ENCODE measurements at places on chromosomes 11 and 22.

DNA sequence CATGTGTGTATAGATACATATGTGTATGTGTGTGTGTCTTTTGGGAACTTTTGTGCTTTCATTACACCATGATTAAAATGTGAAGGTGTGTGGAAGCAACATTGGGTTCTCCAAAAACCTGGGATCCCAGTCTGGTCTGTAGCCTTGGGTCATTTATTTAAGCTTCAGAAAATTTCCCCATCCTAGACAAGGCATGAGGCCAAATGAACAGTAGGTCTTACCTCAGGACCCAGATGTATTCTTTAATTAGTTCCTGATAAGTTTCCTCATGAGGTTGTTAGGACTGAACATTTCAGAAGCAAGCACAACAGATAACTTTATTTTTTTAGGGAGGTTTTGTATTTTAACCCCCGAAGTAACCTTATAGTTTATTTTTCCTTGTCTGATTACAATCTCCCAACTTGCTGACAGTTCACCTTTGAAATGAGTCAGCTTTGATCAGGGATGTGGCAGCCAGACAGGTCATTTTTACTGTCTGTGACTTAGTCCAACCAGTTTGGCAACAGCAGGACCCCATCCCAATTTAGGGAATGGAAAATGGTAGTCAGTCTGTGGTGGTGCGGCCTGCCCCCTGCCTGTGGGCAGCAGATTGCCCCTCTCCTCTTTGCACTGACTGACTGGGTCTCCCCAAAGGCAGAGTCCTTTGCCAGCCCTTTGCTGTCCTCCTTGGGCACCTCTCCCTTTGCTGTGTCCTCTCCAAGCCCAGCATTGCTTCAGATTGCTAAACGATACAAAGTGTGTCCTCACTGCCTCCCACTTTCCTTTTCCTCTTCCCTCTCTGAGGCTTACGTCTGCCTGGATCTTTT lies 88.3 kb downstream of the NAV2 start:
- DNase-seq: no peak

GRCh38 chr11:107018219-107018901 lies at the start of gene GUCY1A2:
TSS of gene GUCY1A2 (minus strand) at chr11:107018476. CDS start at chr11:107018055, 421 bp downstream.
- DNase-seq: peak; percentile 15

GRCh38 chr22:50258361-50259292 lies 2.9 kb downstream of the MAPK12 start:
- no peak for DNase-seq

DNA sequence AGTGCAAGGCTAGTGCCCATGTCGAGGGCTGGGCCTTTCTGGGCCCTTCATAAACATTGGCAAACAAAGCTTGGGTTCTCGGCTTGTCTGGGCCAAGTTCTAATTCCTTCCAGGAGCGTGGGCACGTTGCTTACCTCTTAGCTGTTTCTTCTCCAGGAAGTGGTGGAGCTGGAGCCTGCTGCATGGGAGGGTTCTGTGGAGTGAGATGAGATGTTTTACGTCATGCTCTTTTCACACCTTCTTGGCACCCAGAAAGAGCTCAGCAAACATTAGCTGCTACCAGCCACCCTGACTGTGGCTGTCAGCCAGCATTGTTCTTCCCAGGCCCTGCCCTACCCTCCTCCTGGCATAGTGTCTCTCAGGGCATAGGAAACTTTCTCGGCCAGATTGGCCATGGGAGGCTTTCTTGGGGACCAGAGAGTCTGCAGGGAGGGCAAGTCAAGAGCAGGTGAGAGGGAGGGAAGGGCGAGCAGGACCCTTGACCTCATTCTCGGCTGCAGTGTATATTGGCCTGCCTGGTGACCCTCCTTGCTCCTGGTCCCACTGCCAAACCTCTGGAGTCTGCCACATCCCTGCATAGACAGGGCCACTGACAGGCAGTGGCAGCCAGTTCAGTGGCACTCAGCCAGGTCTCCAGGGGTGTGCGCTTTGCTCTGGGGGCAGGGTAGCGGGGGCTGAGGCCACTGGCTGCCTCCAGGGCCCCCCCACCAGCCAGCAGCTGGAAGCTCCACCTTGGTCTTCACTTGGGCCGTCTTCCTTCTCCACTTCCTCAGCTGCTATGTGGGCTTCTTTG lies 98.8 kb downstream of the BCR start:
- DNase-seq: no peak

DNA sequence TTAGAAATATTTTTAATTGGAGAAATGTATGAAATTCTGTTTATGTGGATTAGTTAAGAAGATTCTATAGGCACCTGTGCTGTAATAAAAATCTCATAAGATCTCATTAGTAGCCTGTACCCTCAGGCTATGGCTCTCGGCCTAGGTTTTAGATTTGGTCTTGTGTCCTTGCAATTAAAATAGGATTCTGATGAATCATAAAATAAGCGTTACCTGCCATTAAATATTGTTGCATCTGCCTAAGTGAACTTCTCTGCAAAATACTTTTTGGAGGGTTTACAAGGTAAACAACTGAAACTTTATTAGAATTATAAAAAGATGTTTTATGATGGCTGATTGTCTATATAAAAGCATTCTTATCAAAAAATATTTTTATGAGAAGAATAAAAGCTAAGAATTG lies 804.1 kb upstream of the ANO3 start:
- no peak for DNase-seq

DNA sequence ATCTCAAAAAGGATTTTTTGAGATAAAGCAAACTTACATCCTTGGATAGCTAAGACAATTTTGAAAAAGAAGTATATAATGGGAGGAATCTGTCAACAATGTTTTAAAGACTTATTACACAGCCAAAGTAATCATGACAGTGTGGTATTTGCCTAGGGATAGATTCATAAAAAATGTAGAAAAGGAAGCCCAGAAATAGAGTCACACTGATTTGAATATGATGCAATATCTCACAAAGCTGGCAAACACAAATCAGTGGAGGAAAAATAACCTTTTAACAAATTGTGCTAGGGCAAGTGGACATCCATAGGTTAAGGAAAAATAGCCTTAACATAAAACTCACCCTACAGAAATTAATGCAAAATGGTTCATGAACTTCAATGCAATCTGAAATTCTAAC lies 6.0 kb downstream of the XKR3 start:
- no peak for DNase-seq

DNA sequence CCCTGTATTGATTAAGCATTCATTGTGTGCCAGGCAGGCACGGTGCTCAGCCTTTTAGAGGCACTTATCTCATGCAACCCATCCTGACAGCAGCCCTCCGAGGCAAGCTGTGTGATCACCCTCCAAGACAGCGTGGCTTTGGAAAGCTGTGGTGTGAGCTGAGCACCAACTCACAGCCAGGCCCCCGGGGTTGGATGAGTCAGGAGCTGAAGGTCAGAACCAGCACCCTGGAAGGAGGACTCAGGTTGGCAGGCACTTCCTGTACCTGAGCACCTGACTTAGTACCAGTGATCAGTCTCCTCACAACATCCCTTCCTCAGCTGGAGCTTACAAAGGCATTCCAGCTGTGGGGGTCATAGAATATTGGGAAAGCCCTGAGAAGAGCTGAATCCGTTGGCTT lies 9.0 kb downstream of the PATZ1 start:
- no peak for DNase-seq

DNA sequence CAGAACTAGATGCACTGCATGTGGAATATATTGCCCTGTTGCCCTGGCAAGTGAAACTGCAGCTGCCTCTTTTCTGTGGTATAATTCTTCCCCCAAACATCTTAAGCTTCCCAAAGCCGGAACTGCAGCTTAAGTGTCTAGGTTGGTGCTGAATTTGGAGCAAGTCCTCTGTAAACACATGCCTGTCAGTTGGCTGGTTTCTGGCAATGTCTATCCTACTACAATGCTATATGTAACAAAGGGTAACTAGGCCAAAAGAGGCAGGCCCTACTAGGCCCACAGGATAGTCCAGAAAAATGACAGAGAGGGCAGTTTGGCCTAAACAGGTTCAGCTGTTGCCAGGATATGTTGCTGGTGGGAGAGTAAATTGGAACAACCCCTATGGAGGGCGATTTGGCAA lies 27.9 kb downstream of the ASCC2 start:
- no peak for DNase-seq

DNA sequence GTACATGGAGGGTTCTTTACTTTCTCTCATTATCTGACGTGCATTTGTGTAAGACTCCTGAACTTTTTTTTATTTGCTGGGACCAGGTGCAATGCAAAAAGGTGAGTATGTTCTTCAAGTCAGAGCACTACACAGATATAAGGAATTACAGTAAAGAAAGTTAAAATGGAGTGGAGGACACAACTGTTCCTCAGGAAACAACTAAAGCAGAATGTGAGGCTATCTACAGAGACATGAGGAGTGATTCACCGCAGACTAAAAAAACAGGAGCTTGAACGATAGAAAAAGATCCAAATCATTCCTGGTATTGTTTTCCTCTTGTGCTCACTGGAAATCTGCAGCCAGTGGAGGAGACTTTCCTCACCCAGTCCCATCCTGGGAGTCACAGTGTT lies 106.2 kb downstream of the ABTB2 start:
- no peak for DNase-seq

DNA sequence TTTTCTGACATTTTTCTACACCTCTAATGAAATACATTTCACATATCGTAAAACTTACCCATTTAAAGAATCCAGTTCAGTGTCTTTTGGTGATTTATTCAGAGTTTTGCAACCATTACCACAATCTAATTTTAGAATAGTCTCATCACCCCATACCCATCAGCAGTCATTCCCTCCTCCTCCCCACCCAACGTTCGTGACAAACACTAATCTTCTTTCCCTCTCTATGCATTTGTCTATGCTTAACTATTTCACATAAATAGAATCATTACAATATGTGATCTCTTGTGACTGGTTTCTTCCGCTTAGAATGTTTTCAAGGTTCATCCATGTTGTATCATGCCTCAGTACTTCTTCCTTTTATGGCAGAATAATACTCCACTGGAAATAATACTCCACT lies 9.5 kb downstream of the TTC28 start:
- no peak for DNase-seq

- DNase-seq: no peak
These were observed 27.1 kb downstream of the PDGFD start for GRCh38 chr11:104136861-104137260.

- no peak for DNase-seq
These were observed 62.2 kb upstream of the TENM4 start for GRCh38 chr11:79503028-79503427.

- peak; percentile 67 for DNase-seq
These were observed 11.0 kb downstream of the DDB2 start for GRCh38 chr11:47225552-47226400.

- no peak for DNase-seq
These were observed 735.6 kb downstream of the BRD1 start for GRCh38 chr22:49091917-49092545.

DNA sequence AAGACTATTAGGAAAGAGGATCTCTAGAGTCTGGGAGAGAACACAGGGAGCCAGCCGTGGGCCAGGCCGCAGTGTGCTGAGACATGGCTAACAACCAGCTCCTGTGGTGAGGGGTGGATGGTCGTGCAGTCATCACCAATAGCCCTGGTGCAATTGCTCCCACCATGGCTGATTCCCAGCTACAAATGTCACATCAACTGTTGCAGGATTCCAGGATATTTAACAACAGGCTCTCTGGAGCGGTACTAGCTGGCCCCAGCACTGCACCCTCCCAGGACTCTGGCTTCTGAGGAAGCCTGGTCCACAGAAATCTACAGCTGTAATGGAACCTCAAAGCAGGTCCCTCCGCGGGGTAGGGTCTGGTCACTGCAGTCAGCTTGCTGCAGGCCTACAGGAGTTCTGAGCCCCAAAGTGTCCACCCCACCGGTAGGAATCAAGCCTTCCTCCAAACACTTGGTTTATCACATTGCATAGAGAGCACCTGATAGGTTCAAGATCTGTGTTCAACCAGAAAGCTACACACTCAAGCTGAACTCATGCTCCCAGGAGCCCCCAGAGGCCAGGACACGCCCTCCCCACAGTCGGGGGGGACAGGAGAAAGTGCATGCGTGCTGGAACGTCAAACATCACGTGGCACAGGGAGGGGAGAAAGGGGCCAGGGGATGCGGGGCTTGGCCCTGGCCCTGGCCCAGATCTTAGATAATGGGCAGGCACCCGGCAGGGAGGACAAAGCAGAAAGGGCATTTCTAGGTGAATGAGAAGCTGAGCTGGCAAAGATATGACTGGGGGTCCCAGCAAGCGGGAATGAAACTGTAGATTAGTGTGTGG lies 609.0 kb downstream of the TBC1D22A start:
- no peak for DNase-seq

DNA sequence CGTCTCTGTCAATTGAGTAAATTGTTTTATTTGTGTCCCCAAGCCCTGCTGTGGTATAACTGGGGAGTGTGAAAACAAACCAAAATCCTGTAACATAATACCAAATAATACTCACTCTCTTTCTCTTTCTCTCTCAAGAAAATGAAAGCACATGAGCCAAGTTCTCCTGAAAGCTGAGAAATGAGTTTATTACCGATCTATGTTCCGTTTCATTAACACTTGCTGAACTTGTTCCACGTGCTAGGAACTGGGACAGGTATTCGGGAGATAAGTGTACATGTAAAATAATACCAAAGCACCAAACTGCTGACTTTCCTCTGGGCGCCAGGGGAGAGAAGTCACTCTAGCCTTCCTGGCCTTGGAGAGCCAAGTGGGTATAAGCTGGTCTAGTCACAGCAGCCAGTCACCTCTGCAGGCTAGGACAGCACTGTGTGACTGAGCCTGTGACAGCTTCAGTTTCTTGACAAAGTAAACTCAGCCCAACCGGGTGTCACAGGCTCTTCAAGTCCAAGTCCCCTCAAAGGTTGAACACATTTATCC lies 23.1 kb downstream of the CD6 start:
- DNase-seq: no peak

GRCh38 chr11:96242191-96242847 lies 100.7 kb downstream of the MAML2 start:
- DNase-seq: no peak

DNA sequence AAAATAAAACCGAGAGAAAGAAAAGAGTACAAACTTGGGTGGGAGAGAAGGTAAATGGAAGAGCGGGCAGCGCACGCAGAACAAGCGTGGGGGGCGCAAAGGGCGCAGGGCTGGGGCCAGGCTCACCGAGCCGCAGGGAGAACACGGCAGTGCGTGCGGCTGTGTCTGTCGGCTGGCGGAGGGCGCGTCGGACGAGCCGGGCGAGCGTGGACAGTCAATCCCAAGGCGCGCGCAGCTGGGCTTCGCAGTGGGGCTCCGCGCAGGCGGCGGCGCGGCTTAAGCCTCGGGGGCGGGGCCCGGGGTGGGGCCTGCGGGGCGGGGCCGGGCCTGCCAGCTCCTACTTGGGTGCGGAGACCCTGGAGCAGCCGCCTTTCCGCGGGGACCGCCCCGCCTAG lies at the start of gene UCP2:
UCP2 (minus strand) TSS at position 249 of the 395 bp plus-strand sequence. CDS start 4,465 bp downstream, outside the sequence.
- peak; percentile 91 for DNase-seq

DNA sequence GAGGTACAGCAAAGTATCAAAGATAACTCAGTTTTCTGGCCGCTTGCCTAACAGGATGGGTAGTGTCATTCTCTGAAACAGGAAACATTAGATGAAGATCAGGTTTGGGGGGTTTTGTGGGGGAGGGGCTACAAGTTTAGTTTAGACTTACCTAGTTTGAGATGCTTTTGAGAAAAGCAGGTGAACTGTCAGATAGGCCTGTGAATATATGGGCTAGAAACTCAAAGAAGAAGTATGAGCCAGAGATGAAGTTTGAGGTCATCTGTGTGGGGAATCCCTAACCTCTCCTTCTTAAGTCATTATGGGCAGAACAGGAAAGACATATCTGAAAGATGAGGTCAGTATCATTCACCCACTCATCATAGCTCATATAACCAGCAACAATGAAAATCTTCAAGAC lies 11.9 kb downstream of the HOATZ start:
- DNase-seq: peak; percentile 60

All from GM12865 (cell line).